Activated CD8-positive, alpha-beta memory T cell treated with anti-CD3 and anti-CD28 coated beads for 1 hour (primary cell): ENCODE measurements at places on chromosomes 2 and 18.

GRCh38 chr18:36504928-36505327 lies 207.4 kb downstream of the FHOD3 start:
- DNase-seq = no peak

DNA sequence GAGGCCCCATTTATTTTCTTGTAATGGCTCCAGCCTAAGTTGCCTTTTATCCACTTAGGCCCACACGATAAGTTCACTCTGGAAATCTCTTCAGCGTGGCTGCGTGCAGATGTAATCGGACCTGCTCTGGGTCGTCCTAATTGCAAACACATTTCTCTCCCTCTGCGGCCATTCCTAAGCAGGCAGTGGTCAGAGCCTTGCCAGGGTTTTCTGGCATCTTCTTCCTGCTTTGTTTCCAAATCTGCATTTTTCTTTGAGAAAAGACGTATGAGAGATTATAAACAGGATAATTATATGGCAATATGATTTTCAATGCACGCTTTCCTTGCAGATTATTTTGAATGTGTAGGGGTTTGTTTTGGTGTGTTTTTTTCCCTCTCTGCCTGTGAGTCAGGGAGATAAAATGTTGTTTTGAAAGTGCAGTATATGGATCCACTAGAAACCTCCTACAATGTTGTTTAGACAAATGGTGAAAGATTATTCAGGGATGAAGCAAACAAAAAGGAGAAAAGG lies 239.4 kb upstream of the TANK start:
- DNase-seq = no peak

- no peak for DNase-seq
Observed at GRCh38 chr2:144430722-144431391, 89.1 kb downstream of the ZEB2 start.

- DNase-seq = no peak
Observed at GRCh38 chr2:43129676-43130547, 96.5 kb downstream of the ZFP36L2 start.

DNA sequence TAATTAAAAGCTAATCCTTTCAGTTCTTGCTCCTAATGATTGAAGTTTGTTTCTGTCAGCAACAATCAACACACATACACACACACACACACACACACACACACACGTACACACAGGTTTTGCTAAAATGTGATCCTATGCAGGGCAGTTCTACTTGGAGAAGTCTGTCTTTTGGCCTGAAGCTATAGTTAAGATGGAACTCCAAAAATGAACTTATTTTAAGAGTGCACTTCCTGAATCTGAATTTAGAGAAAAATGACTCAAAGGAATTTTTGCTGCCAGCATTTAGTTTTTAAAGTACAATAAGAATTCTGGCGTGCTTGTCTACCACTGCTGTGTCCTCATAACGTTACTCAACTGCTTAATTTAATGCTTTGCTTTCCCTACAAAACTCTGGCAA lies 6.6 kb downstream of the GALNT5 start:
- DNase-seq = no peak

DNA sequence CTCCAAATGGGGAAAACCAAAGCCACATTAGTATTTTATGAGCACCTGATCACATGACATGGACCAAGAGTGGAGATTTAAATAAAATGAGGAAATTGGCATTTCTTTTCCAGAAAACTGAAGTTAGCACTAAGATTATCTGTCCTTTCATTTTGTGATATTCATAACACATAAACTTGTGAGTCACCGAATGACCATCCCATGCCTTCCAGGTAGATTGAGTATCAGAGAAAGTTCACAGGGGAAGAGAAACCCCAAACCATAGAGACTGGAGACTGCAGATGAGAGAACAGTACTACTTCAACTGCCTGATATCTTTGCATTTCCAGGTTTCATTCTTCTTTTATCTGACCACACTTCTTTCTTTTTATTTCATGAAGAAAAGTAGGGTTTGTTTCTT lies 176.3 kb upstream of the LRP1B start:
- no peak for DNase-seq

DNA sequence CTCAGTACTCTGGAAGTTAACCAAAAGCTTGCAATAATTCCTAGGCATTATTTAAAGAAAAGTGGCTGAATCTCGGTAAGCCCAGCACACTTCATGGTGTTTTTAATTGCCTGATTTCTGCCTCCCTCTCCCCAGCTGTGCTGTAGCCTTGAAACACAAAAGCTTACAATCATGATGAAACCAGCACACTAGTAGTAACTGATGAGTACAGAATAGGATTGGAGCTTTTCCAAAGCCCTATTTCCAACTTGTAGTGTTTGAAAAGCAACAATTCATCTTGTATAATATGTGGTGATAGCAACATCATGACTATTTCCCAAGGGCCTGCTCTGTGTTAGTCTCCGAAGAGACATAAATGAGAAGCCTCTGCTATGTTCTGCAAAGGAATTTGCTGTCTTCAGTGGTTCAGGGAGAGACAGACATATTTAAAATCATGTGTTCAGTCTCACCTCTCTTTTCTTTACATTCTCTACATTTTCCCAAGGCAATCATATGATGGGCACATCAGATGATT lies 1015.0 kb downstream of the BCL11A start:
- DNase-seq = no peak

DNA sequence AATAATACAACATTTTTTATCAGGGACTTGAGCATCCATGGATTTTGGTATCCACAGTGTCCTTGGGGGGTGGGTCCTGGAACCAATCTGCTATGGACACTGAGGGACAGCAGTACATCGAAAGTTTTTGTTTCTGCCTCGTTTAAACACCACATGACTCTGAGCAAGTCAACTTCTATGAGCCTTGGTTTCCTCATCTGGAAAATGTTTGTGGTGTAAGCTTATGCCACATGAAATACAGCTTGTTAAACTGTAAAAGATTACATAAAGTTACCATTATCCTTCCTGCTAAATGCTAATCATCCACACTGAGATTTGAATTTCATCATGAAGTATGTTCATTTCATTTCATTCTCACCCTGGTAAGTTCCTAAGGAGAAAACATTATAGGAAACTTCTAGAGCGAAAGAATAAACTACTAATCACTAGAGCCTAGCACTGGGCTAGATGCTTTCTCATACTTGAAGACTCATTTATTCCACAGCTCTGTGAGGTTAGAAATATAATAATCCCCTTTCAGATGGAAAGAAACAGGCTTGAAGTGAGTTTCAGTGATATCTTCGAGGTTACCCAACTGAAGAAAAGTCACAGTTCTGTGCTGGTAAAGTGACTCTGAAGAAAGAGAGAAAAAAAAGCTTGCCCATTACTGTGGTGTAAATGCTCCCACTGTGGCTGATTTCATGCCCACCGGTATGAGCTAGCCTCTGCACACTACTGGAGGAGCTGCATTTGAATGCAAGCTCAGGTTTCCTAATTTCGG lies 29.2 kb downstream of the MCFD2 start:
- no peak for DNase-seq

- no peak for DNase-seq
Observed at GRCh38 chr2:108805782-108806181, 19.2 kb downstream of the CCDC138 start.

DNA sequence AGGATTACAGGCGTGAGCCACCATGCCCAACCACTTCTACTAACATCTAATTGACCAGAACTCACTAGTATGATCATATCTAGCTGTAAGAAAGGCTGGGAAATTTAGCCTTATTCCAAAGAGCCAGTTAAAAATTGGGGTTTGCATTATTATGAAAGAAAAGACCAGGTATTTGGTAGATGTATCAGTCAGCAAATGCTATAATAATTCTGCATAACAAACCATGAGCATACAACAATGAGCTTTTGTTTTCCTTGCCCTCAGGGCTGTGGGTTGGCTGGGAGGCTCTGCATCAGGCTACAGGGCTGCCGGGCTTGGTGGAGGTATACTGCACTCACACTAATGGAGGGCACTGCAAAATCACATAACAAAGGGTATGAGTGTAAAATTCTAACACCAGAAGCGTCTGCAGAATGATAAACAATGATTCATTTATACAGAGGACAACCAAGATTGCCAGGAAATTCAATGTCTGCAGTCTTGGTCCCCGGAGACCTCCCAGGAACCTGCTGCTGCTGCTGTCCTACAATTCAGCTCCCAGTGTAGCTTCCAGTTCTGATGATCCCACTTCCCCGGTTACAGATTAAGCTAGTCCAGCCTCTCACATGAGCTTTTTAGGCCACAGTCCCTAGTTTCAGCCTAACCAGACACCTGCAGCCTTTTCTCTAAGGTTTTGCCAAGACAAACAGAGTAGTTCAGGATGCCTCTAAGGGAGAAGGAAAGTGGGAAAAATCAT lies 32.2 kb upstream of the ST3GAL5 start:
- DNase-seq = no peak

- no peak for DNase-seq
Observed at GRCh38 chr2:28729698-28730097, 21.9 kb upstream of the PPP1CB start.

DNA sequence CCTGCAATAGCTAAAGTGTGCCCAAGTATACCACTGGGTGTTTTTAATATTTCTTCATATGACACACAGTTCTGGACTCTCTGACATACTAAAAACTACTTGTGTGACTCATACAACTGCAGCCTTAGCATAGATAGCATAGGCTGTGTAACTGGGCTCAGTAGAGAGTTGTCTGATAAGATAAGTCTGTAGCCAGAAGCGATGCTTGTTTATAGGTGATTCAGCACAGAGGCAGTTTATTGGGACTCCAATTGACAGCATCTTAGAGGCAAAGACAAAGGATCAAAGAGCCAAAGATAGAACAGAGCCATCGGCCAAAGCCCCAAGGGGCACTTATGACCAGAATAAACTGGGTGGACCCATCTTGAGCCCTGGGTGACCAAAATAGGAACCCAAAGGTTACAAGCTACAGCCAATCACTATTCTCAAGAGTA lies 42.3 kb downstream of the AAK1 start:
- DNase-seq = no peak

- no peak for DNase-seq
Observed at GRCh38 chr2:23681356-23682140, 245.4 kb downstream of the ATAD2B start.

DNA sequence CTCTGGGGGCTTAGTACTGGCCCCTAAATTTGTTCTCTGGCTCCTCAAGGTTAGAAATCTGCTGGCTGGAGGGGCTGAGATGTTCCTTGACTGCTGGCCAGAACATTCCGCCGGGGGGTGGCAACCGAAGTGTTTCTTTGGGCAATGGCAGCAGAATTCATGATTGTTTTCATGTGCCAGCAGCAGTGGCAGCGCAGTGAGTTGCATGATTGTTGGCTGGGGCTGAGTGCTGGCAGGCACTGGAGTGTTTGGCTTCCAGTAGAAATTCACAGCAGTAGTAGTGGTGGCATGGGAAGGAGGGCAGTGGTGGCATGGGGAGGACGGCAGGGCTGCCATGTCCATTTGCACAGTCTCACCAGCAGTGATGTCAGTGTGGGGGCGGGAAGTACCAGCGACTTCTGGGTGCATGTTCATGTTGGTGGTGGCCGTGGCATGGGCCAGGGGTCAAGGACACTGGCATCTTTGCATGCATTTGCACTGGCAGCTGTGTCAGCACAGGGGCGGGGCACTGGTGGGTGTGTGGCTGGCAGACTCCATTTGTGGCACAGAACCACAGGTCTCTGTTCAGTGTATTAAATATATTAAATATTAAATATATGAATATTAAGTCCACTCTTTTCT lies 130.6 kb upstream of the CDH7 start:
- DNase-seq = no peak

DNA sequence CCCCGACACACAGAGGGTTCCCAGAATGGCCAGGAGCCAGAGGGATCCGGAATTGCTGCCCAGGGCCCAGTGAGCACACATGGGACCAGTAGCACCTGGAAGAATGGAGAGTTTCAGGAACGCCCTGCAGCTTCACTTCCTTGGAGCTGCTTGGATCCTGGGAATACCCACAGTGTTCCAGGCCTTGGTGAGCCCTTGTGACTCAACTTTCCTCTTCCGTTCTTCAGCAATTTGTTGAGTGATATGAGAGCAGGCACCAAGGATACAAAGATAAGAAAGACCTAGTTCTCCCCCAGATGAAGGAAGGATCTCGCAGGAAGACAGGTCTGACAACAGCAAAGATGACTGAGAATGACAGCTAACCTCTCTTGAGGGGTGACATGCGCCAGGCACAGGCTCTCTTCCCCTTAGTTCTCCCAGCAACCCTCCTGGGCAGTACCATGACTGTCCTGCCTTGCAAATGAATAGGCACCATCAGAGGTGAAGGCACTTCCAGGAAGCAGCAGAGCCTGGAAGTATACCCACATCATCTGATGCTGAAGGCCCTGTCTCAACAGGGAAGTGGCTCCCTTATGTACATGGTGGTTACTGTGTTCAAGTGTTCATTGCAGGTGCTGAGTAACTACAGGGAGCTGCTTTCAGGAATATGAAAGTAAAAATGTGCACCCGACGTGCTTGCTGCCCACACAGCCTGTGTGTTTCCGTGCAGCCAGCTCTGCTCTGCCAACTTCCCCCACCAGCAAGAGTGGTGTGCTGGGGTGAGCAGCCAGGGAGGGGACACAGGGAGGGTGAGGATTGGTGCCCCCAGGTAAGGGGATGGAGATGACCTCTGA lies 116.2 kb downstream of the STPG4 start:
- no peak for DNase-seq

GRCh38 chr2:219159771-219160185 lies 837 bp downstream of the NHEJ1 start:
- DNase-seq = no peak

- DNase-seq = no peak
Observed at GRCh38 chr18:35905436-35905835, 67.0 kb upstream of the RMP24 start.

DNA sequence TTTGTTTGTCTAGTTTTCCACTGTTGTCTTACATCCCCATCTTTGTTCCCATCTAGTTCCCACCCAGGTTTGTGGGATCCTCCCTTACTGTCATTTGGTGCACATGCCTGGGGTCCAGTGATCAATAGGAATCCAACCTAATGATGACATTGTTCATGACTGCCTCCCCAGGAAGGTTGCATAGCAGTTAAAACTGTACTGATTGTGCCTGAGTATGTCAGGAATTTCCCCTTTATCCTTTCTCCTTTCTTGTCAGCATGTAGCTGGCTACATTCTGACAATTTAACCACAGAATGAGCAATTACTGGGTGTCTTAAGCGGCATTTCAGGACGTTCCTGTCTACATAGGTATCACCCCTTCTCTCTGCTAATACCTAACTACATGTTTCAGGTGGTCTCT lies 653.0 kb downstream of the CNTNAP5 start:
- DNase-seq = no peak

- DNase-seq = no peak
Observed at GRCh38 chr2:158823486-158824237, 28.5 kb downstream of the DAPL1 start.

GRCh38 chr2:10924441-10924840 lies 12.7 kb downstream of the KCNF1 start:
- DNase-seq = no peak

DNA sequence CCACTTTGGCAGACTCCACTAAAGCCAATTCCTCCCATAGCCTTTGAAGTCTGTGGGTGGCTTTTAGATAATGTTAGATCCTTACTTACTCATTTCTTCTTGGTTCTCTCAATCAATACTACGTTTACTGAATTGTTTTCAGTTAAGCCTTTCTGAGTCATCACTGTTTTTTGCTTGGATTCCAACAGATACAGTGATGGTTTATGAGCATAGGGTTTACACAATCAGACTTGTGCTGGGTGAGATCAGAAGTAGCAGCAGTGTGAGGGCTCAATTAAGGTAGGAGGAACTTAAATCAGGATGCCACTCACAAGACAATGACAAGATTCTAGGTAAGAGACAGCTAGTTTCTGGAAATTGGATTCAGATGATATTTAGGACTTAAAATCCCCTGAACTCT lies 297.7 kb upstream of the DOK6 start:
- no peak for DNase-seq
